Esophagus squamous epithelium (tissue), 5 donors: ENCODE measurements at places on chromosomes 4 and X.

- DNase-seq, result no peak
These were observed 22.8 kb upstream of the MUC7 start for GRCh38 chr4:70449220-70449619.

DNA sequence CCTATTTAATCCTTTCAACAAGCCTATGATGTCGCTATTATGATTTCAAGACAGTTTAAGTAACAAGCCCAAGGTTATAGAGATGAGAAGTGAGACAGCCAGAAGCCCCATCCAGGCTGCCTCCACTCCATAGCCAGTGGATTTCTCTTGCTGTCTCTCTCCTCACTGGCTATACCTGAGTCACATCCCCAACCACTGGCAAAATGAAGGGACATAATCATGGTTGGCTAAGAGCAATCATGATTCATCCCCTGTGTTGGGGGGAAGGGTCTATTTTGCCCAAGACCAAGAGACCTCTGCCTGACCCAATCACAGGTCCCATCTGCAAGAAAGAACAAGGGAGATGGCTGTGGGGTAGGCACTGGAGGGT lies 334.9 kb upstream of the GATB start:
- DNase-seq, result no peak

GRCh38 chr4:40621229-40621591 lies 8.5 kb downstream of the RBM47 start:
- DNase-seq, result no peak

DNA sequence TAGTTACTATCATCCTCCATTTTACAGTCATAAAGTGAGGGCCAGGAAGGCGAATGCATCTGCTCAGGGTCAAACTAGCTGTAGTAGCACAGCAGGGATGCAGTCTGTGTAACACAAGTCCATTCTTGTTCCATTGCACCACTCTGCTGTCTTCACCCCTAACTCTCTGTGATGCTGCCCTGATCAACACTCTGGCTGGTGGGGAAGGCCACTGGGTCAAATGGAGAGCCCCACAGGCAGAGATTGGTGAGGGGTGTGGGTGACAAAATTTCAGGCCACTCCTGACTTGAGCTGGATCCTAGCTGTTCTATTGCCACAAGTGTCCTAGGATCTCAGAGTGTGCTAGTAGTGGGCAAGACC lies 136.5 kb downstream of the PJA1 start:
- no peak for DNase-seq

- DNase-seq, result no peak
These were observed 146.4 kb downstream of the PALLD start for GRCh38 chr4:168643111-168643795.

DNA sequence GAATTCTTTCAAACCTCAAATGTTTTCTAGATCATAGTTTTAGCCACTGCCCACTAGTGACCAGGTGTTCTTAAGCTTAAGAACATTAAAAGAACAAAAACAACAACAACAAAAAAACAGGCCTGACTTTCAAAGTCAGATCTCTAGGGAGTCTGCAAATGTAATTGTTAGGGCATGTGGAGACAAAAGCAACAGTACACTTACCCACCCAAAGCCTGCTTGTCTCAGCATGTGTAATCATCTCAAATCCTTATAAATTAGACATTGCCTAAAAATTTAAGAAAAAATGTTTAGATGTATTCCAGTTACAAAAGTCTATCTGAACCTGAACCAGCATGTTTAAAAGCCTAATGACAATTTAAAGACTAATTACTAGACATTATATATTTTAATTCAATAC lies 79.9 kb downstream of the SLC7A11 start:
- DNase-seq, result no peak

DNA sequence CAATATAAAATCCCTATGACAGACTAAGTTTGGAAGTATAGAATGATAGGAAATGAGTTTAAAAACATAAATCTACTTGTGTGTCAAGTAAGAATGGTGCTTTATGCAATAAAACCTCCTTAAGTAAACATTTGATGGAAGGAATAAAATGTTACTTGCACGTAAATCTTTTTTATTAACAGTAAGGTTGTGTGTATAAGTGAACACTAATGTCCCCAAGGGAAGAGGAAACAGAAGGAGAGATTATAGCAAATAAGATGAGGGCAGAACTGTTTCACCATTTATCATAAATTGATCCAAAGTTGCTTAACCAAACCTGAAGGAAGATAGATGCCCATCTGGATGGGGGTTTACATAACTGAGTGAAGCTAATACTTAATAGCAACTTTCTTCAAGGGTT lies 86.8 kb downstream of the FRMPD4 start:
- DNase-seq, result no peak
